Lung (tissue), 17 donors: ENCODE measurements at places on chromosomes 13 and 19.

GRCh38 chr13:45809801-45810394, 41.7 kb downstream of the SIAH3 start:
- DNase-seq: no peak

GRCh38 chr19:57557659-57558058, 2.0 kb downstream of the ZNF550 start:
- no peak for DNase-seq

DNA sequence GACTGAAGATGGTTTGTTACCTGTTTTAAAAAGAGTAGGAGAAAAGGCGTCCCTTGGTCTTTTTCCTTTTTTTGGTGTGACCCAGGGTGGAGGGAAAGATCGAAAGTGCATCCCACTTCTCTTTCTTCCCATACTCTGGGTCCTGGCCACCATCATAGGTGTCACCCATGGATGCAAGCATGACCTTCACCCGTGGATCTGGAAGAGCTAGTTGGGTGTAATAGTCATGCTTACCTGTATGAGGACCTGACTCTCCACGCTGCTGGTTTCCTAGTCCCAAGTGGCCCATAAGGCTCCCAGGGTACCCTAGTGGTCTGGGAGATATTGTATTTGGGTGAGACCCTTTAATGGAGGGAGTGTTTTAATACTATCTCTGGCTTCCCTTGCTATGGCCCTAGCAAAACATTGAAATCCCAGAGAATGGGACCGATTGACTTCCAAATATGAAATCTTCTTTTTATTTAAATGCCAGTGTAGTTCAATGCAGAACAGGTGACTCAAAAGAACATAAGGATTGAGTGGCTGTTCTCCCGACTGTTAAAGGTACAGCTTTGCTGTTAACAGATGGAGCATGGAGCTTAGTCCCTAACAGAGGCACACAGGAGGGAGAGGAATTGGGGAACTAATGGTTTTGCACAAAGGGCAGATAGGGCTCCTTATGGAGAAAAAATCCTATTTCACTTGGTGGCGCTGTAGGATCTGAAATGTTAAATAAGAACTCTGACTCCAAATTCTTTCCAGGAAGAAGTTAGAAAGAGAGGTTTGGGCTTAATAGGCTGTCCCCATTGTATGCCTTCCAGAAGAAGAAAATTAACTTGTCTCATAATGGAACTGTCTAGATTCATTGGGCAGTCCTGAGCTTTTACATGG, 7.0 kb upstream of the ZNF550 start:
- DNase-seq: peak; percentile 24

GRCh38 chr13:76684336-76684735, 201.9 kb downstream of the KCTD12 start:
- no peak for DNase-seq

DNA sequence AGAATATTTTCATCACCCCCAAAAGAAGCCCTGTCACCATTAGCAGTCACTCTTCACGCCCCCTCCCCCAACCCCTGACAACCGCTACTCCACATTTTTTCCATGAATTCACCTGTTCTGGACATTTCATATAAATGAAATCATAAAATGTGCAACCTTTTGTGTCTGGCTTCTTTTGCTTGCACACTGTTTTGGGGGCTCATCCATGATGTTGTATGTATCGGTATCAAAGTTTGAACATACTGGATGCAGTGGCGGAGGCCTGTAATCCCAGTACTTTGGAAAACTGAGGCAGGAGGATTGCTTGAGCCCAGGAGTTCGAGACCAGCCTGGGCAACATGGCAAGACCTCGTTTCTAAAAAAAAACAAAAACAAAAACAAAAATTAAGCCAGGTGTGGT, 7.2 kb downstream of the GADD45B start:
- no peak for DNase-seq

DNA sequence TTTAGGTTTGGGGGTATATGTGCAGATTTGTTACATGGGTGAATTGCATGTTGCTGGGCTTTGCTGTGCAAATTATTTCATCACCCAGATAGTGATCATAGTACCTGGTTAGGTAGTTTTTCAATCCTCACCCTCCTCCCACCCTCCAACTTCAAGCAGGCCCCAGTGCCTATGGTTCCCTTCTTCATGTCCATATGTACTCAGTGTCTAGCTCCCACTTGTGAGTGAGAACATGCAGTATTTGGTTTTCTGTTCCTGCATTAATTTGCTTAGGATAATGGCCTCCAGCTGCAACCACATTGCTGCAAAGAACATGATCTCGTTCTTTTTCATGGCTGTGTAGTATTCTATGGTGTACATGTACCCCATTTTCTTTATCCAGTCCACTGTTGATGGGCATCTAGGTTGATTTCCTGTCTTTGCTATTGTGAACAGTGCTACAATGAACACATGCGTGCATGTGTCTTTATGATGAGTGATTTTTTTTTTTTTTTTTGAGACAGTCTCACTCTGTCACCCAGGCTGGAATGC, 42.9 kb upstream of the POMP start:
- no peak for DNase-seq

- DNase-seq: no peak
Observed at GRCh38 chr13:97914540-97914939, 38.9 kb upstream of the IPO5 start.

DNA sequence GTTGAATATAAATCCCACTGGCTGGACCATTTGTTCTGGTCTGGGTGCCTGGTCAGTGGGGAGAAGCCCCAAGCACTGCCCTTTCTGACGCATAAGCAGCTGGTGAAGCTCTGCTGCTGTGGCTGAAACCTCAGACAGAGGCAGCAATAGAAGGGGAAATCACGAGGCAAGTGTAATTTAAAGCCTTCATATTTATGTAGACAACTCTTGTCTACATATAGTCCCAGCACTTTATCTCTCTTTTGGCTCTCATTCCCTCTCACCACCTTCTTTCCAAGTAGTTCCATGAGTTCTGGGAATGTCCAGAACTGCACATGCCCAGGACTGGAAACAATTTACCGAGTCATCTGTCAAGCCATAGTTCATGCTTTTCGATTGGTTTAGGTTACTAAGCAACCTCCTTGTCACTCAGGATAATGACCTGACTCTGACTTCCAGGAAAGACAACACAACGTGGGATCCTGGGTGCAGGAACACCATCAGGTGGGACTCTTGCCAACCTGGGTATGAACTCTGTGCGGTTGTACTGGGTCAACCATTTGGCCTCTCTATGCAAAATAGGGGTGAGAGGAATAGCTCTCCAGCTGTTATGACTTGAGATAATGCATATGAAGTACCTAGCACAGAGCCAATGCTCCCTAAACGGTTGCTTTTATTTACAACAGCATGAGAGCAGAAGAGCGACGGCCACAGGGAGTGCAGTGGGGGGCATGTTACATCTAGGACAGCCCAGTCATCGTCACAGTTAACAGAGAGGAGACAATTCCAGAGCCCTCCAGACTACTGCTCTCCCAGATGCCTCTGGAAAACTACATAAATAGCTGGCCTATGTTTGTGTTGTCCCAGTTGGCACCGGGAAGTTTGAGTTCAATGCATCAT, 321.9 kb downstream of the FOXO1 start:
- peak; percentile 86 for DNase-seq

DNA sequence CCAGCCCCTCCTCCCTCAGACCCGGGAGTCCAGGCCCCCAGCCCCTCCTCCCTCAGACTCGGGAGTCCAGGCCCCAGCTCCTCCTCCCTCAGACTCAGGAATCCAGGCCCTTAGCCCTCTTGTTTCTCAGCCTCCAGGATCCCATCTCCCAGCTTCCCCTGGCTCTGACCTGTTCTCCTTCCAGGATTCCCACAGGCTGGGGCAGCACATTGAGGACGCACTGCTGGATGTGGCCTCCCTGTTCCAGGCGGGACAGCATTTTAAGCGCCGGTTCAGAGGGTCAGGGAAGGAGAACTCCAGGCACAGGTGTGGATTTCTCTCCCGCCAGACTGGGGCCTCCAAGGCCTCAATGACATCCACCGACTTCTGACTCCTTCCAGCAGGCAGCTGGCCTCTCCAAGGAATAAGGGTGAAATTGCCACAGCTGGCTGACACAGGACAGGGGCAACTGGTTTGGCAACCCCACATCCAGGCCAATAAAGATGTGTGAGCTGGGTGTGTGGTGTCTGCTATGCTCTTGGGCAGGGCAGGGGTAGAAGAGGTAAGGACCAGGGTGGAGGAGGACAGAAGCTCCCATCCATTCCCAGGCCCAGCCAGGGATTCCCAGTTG, 22.4 kb downstream of the CPT1C start:
- DNase-seq: no peak

GRCh38 chr13:62432295-62432694, 1016.6 kb upstream of the PCDH20 start:
- DNase-seq: no peak

DNA sequence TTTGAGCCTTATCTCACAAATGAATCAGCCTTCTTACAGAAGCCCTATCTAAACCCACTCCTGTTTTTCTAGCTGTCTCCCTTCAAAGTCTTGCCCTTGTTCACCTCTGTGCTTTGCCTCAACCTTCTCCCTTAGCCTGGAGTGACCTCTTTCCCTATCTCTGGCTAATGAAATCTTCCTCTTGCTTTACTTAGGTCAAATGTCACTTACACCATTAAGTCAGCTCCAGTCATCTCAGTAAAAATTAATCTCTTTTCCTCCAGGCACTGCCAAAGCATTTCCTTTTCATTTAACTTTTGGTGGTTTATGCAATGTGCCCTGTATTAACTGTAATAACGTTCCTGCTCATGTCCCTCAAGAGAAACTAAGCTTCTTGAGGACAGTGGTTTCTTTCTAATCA, 596.5 kb upstream of the MIR17HG start:
- no peak for DNase-seq

- DNase-seq: peak; percentile 52
Observed at GRCh38 chr19:46975011-46975924, 44.4 kb upstream of the NPAS1 start.

DNA sequence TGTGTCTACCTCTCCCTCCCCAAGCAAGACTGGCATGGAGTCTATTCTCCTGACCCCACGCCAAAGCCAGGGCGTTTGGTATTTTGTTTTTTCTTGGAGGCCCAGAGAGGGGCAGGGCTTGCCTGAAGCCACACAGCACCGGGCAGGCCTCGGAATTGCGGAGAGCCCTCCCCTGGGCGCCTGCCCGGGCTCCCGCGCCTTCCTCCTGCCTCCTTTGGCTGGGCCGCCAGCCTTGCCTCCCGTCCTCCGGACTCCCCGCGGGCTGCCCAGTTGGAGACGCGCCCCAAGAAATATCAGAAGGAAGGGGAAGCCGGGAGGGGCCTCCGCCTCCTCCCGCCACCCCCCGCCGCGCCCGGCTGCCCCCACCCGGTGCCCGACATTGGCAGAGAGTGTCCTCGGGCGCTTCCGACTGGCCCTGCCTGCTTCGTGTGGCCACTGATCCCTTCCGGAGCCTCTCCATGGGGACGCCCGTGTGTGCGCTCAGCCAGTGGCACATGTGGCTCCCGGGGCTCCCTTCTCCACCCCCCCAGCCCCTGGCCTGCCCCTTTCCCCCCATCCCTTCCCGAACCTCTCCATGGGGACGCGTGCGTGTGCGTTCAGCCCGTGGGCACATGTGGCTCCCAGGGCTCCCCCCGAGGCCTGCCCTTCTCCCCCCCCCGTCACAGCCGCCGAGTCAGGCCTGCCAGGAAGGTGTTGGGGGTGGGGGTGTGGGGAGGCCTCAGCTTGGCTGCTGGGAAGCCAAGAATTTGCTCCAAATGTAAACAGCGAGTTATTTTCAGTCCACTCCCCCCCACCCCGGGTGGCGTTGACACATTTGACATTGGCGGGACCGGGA, 37.3 kb downstream of the NFIC start:
- peak; percentile 99 for DNase-seq

DNA sequence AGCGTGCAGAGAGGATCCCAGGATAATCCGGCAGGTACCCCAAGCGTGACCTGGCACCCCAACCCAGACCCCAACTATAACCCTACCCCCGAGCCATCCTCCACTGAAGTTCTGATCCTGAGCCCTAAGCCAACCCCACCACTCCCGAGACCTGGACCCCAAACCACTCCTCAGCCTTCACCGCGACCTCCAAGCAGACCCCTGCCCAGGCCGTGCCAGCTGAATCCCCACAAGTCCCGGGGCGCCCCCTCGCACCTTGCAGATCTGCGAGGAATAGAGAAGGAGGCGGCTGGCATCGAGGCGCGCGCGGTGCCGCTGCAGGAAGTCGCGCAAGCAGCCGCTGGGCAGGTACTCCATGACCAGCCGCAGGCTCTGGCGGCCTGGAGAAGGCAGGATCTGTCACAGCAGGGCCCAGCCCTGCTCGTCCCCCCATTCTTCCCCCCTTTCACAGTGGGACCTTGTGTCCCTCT, 10.1 kb upstream of the INSL3 start:
- no peak for DNase-seq

GRCh38 chr19:39064405-39064804, 19.8 kb upstream of the ACP7 start:
- no peak for DNase-seq

- DNase-seq: no peak
Observed at GRCh38 chr13:83333614-83334388, 548.5 kb downstream of the SLITRK1 start.

DNA sequence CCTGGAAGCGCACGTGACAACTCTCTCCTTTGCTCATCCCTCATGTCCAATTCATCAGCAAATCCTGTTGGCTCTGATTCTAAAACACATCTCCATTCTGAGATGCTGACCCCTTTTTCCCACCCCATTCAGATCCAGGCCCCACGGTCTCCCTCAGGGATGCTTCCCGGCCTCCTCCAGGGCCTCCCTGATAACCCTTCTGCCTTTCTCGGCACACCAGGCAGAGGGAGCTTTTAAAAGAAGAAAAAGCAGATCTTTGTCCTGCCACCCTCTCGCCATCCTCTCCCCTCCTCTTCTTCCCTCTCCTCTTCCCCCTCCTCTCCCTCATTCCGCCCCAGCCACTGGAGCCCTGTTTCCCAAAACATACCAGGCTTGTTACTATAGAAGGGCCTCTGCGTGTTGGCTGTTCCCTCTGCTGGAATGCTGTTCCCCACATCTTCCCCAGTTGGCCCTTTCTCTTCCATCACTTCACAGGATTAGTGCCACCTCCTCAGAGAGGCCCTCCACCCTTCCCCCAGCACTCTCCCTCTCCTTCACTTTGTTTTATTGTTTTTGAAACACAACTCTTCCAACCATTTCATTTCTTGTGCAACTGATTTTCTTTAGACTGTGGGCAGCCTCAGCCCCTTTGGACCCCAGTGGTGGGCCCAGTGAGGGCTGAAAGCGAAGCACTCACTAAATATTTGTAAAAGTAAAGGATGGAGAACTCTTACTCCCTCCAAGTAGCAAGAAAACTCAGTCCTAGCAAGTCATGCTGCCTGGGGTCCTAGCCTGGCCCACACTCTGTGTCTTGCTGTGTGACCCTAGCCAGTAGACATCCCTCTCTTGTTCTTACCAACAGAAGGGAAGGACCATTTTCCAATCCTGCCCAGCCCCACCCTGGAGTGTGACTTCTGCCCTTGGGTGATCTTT, 2.5 kb upstream of the CRLF1 start:
- DNase-seq: no peak

- no peak for DNase-seq
Observed at GRCh38 chr13:72505376-72505775, 222.1 kb downstream of the MZT1 start.

GRCh38 chr19:56917529-56917928, 77.0 kb upstream of the PEG3 start:
- DNase-seq: peak; percentile 17
